Stimulated activated CD4-positive, alpha-beta T cell treated with anti-CD3 and anti-CD28 coated beads, TNF-alpha, amount 100 ng/mL, for 1 hour (primary cell): ENCODE measurements at places on chromosomes 3 and 15.

- no peak for DNase-seq
Measured at GRCh38 chr3:108610651-108611050, 21.1 kb downstream of the DZIP3 start.

DNA sequence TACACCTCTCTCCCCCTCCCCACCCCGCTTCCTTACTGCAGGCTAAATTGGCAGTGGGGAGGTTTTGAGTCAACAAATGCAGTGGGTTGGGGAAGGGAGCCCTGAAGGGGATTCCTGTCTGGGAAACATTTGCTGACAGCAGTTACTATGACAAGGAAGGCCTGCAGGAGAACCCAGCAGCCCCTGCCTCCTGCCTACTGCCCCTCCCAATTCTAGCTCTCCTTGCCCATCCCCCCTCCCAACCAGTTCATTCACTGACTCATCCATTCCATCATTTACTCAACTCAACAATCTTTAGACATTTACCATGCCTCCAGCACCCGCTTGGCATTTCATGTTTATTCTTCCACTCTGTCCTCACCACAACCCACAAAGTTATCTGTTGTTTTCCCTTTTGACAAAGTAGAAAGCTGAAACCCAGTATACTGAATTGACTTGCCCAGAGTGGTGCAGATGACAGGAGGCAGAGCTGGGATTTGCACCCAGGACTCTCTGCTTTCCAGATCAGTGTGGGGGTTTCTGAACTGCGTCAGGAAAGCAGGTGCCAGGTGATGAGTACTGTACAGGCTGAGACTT lies 75.0 kb downstream of the MAGEF1 start:
- no peak for DNase-seq

GRCh38 chr15:79743032-79743431 lies 153.8 kb downstream of the MTHFS start:
- DNase-seq = no peak

DNA sequence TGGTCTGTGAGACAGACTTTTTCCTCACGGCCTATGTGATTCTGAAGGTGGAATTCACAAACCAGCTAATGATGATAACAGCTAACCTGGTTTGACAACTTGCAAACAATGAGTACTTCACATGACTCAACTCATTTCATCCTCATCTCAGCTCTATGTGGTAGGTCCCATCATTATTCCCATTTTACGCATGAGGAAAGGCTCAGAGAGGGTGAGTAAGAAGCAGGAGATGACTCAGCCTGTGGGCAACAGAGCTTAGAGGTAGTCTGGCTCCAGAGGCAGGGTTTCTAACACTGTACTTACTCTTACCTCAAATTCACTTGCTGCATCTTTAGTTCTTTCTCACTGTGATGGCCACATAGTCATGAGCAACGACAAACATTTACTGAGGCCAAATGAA lies 25.8 kb upstream of the PSMD6 start:
- DNase-seq = no peak

- DNase-seq = no peak
Measured at GRCh38 chr3:144112437-144112836, 140.8 kb downstream of the DIPK2A start.

- DNase-seq = no peak
Measured at GRCh38 chr3:114328345-114328744, 34.5 kb downstream of the TIGIT start.

- no peak for DNase-seq
Measured at GRCh38 chr3:146502887-146503460, 33.6 kb upstream of the PLSCR2 start.

GRCh38 chr3:147244397-147244796 lies 161.9 kb downstream of the ZIC4 start:
- DNase-seq = no peak

DNA sequence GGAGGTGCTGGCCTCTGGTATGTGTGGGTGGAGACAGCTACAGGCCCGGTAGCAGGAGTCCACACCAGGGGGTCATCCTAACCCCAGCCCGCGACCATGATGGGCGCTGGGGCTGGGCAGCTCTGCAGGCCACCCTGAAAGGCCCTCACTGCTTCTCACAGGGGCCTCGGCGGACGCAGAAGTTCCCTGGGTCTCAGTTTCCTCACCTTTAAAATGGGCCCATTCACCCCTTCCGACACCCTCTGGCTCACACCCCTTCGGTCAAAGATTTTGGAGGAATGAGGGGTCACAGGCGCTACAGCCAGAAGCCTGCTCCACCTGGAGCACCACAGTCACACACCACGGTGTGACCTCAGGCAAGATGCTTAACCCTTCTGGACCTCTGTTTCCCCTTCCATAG lies 8.0 kb downstream of the PLXND1 start:
- DNase-seq = no peak

DNA sequence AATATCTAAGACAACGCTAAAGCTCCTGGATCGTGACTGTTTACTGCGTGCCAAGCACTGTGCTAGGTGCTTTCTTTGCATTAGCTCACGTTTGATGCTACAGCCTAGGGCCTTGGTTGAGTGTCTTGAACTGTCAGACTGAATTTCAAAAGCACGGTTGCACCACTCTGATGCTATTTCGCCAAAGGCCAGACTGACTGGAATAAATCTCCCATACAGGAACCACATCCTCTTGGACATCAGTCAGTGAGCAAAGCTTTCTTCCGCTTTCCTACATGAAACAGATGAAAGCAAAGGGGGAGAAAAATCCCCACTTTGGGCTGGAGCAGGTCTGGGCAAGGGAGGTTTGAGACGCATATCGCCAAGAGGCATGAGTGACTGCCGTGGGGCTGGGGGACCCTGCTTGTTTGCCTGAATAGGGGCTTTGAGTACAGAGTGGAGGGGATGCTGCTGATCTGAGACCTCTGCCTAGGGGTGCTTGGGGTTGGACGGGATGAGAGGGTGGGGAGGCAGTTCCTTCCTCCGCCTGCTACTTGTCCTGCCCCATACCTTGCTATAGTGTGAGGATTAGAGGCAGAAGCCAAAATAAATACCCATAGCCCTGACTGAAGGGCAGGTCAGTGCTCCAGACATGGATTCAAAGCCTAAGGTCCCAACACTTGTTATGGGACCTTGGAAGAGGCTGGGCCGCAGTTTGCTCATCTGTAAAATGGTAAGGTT lies 5.3 kb downstream of the FGD5 start:
- no peak for DNase-seq

DNA sequence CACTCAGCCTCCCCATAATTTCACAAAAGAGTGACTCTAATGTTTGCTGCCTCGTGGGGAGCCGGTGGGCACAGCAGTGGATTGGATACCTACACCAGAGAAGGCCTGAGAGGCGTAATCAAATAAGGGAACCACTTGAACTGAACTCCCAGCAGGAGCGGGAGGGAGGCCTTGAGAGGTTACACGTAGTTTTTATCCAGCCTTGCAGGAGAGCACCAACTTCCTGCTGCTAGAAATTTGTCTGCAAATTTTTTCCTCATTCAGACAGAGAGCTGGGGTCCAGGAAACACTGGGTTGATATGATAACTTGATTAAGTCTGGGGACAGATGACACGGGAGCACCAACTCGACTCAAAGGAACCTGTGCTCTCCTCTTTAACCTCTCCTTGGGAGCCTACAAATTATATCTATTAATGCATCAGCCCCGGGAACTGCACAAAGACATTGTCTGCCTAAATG lies 69.8 kb downstream of the HES1 start:
- no peak for DNase-seq

DNA sequence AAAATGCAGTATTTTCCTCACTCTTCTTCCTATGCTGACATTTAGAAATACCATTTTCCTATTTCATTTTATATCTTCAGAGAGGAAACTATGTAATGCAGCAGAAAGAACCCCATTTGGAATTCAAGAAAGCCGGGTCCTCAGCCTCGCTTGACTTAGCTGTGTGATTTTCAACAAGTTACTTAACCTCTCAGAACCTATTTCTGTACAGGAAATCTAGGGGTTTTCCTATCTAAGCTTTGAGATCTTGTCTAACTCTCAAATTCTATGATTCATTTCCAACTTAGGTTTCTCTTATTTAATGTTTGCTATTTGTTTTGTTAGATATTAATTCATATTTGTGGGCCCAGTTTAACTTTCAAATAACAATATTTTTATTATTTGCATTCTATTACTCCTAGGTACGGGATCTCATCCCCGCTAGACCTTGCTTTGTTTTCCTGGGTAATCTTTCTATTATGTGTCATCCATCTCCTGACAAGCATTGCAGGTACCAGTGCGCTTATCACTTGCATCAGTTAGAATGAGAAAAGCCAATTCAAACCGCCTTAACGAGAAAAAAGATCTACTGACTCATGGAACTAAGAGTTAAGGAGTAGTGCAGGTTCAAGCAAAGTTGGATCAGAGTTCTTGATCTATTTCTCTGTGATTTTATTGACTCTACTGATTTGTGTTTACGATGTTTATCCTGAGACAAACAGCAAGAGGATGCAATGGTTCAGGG lies 70.6 kb upstream of the BHLHE40 start:
- DNase-seq = no peak

DNA sequence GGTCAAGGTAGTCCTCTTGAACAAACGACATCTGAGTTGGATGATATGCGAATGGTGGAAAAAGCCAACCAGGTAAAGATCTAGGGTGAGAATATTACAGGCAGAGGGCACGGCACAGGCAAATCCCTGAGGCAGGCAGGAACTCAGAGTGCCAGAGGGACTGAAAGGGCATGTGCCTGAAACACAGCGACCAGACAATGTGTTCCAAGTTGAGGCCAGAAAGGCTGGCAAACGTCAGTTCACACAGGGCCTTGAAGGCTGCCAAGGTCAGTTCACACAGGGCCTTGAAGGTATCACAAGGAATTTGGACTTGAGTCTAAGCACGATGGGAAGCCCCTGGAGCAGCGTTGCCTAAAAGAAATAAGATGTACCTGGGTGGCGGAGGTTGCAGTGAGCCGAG lies 20.1 kb downstream of the HES1 start:
- no peak for DNase-seq

DNA sequence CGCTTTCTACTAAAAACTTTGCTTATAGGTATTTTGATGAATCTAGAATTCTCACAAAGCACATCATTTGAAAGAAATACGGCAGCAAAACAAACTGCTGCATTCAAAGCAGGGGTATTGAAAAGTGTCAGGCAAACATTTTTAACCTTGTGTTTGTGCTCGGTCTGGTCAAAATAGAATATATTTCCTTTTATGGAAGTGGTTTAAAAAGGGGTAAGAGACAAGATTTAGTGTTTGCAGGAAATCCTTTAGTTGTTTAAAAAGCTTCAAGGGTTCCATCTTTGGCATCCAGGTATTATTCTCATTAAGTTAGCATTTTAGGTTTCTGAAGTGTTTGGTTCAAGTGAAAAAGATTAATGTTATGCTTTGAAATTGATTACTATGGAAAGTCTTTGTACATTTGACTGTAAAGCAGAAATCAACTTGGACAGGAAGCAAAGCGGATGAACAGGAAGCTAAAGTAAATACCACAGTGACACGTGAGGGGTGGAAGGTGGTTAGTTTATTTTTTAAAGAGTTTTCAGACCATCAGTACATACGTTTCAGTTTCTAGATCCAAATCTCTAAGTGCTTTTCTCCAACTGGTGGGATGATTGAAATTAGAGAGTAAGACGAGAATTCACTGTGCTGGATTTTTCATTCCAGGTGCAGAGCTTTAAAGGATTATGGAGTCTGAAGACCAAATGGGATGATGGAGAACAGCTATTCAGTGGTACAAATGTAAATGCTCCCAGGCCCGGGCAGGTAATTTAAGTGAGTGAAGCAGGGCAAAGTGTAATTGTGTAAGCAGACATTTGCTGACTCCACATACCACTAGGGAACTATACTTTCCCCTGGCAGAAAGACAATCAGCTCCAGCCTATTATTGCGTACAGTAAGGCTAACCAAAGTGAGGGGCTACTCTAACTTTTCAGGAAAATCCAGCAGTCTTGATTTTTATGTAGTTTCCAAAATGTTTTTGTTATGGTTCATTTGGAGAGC lies 341.8 kb upstream of the TBL1XR1 start:
- DNase-seq = no peak

DNA sequence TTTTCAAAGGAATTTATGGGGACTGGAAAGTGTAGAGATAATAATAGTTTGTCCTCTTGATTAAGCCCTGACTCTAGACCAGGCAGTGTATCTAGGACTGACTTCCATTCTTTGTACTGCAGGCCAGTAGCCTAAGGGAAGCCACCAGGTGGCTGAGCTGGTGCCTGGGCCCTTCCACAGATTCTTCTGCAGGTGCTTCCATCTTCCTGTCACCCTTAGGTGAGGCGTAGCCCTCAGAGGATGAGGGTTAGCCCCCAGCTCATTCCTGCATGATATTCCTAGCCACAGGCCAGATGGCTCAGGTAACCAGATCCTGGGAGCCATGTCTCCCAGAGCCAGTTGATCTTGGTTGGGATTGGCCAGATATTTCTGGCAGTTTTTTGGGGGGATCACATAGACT lies 169.0 kb upstream of the IL12A start:
- DNase-seq = no peak

DNA sequence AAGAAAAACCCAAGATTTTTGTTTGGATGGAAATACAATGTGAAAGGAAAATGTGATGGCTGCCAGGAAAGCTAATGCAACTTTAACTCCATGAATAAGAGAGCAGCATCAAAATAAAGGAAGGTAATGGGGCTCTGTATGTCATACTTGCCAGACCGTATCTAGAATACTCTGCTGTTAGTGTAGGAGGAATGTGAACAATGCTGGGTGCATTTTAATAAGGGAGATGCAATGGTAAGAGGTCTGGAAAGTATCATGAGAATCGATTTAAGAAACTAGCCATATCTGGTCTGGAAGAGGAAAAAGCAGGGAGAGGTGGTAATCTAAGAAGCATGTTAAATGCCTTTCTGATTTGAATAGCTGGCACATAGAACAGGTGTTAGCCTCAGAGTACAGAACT lies 239.6 kb downstream of the GBE1 start:
- DNase-seq = no peak

DNA sequence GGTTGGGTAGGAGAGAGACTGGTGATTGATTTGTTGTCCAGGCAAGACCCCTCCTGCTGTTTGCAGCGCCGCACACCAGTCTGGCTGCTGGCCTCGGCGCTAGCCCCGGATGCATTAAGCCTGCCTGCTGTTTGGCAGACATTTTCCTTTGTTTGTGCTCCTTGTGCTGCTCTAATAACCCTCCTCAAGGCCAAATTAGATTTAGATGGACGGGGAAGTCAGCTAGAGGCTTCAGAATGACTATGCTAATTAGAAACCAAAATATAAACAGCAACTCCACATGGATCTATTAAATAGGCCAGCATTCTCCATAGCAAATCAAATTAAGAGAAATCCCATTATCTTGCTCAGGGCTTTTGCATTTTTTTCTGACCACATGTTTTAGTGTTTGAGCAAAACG lies 445.2 kb downstream of the SQOR start:
- no peak for DNase-seq

DNA sequence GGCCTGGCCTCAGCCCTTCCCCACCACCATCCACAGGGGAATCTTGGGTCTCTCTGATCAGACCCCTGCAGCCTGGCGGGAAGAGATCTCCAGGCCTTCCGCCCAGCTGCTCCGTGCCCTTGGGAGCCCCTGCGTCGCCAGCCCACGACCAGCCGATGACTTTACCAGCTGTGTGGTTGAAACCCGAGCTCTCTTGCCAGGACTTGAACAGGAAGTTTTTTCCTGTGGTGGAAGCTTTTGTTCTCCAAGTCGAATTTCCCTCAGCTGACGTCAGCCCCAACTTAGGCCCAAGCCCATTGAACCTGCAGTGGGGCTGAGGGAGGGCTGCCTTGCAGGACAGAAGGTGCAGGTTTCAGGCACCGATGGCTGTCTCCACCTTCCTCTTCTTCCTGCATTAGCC lies 51.7 kb upstream of the SMAD3 start:
- DNase-seq = no peak
